CD4-positive, alpha-beta memory T cell (primary cell): ENCODE measurements at places on chromosomes 4 and X.

DNA sequence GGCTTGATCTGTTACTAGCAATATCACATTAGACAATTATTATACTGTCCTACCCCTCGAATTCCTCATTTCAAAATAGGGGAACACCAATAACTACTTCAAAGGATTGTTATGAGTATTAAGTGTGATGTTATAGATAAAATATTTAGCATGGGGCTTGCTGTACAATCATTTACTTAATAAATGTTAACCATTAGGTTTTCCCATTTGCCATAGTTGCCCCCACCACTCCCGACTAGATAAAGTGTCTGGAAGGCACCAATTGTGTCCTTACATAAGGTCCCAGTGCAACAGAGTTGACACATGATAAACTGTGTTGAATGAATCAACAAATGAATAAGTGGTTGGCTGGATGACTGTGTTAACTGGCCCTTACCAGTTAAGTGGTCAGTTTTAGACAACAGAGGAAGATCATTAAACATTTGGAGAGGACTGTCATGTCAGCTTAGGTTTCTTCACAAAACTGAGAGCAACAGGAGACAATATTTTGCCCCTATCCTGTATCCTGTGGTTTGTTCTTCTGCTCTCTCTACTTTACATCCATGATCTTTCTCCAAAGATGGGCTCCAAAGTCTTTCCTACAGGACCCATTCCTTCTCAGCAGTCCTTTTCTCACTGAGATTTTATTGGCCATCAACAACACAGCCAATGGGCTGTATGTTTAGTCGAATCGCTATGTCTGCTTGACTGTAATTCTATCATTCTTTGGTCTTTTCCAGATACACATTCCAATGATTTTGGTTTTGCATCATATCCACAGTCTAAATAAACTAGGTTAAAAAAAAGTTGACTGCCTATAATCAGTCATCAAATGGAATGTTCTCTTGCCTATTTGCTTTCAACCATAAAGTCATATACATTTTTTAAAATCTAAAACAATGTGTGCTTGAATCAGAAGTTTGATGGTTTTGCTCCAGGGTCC lies 74.4 kb downstream of the RNF150 start:
- no peak for DNase-seq

DNA sequence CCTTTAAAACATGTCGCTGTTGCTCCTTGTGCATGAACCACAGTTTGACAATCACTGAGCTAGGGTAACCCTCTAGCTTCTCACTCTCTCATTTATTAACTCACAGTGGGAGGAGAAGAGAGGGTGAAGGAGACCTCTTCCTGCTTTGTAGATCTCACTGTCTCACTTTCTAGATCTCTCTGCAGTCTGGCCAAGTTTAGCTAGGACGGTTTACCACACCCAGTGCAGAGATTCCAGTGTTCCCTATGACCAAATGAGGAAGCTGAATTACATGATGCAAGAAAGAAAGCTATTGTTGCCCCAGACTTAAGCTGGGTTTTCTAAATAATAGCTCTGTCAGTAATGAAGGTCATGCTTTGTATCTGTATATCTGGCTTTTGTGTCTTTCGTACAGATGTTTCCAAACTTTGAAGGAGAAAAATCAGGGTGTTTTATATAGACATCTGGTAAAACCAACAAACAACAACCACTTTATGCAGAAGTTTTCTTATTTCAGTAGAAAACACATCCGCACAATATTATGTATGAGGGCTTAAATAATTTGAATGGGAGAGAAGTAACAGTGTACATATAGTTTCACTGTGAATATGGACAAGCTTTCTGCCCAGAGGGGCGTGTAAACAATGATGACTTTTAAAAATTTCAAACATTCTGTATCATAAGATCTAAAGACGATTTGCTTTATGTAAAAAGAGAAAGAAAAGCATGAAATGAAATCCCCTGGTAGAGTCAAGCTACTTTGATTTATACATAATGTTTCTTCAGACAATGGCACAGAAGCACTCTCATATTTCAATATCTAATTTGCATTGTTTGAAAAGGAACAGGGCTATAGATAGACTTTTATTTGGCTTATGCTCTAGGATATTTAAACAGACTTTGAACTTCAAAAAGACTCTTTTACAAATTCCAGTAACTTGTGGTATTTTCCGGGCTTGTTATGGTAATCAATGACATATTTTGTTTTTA lies 582.3 kb downstream of the FSTL5 start:
- no peak for DNase-seq

DNA sequence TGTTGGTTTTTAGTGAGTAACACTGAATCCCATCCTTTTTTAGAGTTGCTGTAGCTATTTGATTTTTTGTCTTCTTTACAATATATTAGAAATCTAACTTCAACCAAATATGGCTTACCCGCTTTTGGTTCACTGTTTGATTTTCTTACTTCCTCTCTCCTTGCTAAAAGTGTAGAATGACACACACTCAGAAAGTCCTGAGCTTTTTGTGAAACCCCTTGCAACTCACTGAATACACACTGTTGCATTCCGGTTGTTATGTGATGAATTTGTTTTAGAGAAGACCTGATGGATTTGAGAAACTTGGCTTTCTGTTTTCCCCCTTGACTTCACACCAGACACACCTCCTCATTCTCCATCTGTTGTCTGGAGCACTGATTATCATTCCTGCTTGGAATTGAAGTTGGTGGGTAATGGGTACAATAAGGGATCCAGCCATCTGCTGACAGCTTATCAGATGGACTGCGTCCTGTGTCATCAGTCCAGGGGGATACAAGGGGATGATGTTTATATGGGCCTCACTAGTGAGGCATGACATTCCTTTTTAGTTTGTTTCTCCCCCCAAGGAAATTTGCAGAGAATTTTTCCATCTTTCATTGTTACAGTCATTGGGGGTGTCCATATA lies 5.2 kb downstream of the TMEM164 start:
- DNase-seq: no peak

DNA sequence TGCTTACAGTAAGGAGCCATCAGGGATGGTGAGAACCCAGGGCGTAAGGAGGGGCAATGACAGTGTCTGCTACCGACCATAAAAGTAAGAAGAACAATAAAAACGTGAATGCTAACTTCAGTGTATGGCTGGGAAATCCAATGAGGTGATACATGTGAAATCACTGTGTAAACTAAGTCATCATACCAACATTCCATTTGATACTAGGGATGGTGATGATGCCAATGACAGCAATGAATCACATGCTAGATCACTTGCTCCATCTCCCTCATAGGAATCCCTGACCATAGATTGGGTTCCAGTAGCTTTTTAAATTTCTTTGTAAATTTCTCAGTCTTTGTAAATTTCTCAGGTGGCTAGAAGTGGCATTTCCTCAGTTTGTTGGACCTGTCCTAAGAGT lies 146.3 kb downstream of the SMIM20 start:
- DNase-seq: no peak

DNA sequence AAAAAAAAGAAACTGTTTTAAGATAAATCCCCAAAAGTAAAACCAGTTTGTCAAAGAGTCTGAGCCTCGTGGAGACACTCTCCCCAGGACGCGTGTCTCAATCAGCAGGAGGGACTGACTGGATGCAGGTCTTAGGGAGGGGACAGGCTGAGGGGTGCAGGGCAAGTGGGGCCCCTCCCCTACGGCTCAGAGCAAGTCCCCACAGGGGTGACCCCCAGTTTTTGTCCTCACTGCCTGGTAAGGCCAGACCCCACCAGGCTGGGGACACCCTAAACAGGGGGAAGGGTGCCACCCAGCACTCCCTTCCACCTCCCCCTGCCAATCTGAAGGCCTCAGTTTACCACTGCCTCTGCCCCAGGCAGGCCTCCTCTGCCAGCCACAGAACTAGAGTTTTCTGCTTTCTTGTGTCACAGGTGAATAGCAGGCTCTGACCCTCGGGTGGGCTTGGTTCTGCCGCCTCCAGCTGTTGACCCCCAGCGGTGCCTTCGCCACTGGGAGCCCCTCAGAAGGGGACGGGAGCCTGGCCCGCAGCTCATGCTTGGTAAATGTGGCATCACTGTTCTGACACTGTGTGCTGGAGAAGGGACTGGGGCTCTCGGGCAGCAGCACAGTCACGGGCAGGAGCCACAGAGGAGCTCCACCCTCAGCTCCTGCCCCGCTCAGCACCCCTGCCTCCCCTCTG lies 69.8 kb upstream of the MXD4 start:
- DNase-seq: no peak

- no peak for DNase-seq
Observed at GRCh38 chrX:48924270-48924669, 5.4 kb upstream of the PIM2 start.

DNA sequence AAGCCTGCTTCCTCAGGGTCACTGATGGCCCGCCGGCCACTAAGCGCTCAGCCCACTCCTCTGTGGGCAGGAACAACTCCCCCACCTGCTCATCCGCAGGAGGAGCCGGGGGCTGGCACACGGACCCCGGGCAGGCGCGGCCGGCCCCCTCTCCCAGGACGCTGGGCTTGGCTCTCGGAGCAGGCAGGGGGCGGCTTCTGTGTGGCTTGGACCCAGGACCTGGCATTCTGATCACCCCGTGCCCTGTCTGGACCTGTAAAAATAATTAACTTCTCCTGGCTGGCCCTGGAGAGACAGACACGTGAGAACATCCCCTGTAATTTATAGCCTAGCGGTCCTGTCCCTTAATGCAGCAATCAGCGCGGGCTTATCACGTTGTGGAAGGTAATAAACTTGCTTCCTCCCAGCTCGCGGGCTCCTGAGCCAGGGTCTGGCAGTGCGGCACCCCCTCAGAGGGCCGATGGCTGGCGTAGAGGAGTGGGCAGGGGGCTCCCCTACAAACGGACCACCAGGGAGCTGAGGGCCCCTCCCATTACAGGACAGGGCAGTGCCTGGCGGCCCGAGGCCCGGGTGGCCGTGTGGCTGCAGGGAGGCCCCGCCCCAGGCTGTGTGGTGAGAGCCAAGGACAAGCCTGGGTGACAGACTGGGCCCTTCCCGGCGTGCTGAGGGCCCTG lies 84.5 kb upstream of the NKX1-1 start:
- DNase-seq: no peak

GRCh38 chr4:99945718-99946355 lies 581 bp downstream of the DNAJB14 start:
- DNase-seq: no peak

DNA sequence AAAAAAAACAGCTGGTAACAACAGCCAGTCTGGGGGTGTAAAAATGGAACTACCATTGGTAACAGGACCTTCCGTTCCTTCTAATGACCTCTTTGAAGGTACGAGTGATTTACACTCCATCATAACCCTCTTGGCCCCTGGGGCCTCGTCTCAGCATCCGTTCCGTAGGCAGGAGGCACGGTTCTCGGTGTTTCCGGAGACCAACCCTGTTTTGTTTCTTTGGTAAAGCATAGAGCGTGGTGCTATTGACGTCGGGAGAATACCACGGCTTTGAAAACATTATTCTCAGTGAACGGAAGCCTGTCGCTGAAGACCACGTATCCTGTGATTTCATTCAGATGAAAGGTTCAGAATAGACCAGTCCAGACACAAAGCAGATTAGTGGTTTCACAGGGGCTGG lies 198.9 kb downstream of the ASMT start:
- no peak for DNase-seq

DNA sequence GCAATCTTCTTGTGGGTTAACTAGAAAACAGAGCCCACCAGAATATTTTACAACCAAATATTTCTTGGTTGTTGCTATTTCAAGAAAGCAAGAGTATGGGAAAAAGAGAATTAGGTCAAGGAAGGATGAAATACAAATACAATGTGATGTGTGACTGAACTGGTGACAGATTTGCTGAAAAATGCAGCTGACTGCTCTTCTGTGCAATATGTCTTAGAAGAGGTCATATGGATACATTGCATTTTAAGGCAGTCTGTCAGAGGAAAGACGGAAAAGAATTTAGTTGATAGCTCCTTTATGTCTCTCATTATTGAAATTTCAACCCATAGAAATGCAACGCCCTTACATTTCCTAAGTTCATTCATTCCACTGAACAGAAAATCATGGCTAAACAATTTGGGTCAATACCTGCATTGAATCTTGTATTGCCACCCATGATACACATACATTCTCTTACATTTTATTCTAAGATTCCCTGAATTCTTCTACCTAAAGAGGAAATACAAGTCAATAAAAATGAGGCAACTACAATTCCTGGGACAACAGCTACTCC lies 423.1 kb downstream of the ADAM29 start:
- no peak for DNase-seq

DNA sequence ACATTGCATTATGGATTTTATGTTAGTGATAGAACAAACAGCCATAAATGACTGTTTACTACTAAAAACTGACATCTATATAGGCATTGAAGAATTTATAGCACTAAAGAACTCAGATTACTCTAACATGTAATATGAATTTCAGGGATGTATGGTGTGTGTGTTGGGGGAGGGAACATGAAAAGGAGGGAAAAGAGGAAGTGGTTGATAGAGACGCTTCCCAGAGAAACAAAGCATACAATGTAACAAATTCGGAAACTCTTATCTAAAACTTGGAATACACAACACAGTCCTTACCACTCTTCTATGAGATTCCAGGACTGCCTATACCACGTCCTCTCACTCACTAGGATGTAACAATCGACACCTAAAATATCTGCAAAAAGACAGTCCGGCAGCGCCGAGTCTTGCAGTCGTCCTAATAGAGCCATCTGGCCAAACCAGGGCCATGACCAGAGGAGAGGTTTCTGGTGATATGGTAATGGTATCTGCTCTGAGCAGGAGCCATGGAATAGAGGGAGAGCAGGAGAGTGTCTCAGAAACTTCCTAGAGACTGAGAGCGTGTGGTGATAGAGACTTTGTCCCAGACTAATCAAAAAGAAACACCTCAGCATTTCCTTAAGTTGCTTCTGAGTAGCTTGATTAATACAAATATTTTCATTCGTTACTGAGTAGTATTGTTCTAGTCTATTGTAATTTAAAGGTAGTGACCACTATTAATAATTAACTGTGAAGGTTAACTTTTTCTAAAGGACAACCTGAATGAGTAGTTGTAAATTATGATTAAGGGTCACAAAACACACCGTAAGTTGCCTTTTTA lies 251.9 kb upstream of the ETNPPL start:
- DNase-seq: no peak

GRCh38 chrX:40521868-40522450 lies 58.8 kb upstream of the ATP6AP2 start:
- DNase-seq: no peak

DNA sequence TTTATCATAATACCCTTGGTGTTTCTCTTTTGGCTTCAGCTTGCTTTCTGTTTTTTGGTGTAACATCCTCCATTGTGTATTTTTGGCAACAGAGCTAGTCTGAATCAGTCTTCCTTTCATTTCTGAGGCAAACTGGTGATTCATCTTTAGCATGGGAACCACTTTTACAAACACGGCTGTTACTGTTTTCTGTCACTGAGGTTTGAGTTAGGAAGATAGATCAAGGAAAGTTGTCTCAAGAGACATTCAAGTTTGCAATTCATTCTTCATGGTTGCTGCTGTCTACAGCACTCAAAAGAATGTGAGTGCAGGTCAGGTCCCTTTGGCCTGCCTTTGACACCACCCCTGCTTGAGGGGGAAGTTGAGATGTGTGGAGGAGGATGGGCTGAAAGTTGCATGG lies 36.3 kb downstream of the IL21 start:
- no peak for DNase-seq

- no peak for DNase-seq
Observed at GRCh38 chr4:118941799-118942198, 53.1 kb downstream of the SYNPO2 start.

GRCh38 chrX:140064993-140065392 lies 99.7 kb upstream of the CXorf66 start:
- DNase-seq: no peak
